Anterior cingulate cortex (tissue), 58 donors: ENCODE measurements at places on chromosomes 1 and 21.
A peak's percentile ranks its signal among the peaks of the same experiment; 100 is the strongest.

GRCh38 chr1:180026556-180026955, 71.9 kb downstream of the CEP350 start:
- no peak for DNase-seq

GRCh38 chr1:230816018-230816417, 52.3 kb downstream of the C1orf198 start:
- no peak for DNase-seq

GRCh38 chr1:5881526-5882222, 110.6 kb downstream of the NPHP4 start:
- DNase-seq, result no peak

- DNase-seq, result no peak
Measured at GRCh38 chr1:171403393-171403792, 81.9 kb upstream of the PRRC2C start.

DNA sequence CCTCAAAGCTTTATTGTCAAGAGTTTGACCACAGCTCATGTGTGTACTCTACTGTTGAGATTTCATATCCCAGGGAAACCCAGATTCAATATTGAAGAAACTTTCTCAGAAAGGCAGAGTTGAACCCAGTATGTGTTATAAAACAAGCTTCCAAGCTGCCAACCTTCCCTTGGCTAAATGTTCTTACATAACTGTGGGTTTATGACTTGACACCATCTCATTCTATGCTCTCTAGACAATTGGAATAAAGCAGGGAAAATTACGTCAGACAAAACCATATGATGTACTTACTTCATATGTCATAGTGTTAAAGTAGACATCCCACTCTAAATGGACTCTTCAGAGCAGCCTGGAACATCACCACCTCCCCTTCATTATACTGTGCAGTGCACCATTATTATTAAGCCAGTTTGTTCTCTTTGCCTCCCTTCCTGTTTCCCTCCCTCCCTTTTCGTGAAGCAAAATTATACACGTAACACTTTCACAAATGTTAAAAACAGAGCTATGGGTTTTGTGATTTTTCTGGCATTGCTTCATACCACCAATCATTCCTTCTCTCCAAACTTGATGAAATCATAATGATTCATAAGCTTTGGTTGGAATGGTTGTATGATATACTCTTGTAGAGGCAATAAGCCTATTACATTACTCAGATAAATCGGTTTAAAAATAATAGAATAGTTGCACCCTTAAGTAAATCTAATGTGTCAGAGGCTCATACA, 507.2 kb downstream of the LTN1 start:
- no peak for DNase-seq

- DNase-seq, result no peak
Measured at GRCh38 chr21:46218906-46219590, 9.5 kb downstream of the LSS start.

DNA sequence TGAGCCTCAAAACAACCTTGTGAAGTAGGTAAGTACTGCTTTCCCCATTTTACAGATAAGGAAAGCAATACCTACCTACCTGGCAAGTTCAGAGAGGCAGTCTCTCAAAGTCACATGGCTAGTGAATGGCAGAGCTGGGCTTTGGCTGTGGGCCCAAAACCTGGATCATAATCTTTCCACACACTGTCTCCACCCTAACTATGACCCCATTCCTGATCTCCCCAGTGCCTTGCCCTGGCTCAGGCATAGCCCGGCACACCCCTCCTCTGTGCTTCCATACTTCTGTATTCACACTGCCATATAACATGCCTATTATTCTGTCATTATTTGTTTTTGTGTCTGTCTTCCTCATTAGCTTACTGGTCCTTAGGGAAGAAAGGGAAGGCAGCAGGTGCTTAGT, 15.9 kb downstream of the GNG12 start:
- no peak for DNase-seq

DNA sequence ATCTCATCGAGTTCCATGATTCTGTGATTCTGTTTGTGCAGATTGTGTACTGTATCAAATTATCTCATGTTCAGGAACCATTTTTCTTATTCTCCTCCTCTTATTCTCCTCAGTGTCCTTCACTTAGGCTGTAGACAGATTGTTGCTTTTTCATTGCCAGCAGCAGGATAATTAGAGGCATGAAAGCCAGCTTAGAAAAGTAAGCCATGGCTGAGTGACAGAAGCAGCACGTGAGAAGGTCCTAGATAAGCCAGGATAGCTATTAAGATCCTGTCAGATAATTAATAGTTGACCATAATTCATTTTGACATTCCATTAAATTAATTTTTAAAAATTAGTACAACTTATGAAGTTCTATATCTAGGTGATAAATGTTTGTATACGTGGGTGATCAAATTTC, 60.8 kb upstream of the PRKACB start:
- DNase-seq, result no peak

DNA sequence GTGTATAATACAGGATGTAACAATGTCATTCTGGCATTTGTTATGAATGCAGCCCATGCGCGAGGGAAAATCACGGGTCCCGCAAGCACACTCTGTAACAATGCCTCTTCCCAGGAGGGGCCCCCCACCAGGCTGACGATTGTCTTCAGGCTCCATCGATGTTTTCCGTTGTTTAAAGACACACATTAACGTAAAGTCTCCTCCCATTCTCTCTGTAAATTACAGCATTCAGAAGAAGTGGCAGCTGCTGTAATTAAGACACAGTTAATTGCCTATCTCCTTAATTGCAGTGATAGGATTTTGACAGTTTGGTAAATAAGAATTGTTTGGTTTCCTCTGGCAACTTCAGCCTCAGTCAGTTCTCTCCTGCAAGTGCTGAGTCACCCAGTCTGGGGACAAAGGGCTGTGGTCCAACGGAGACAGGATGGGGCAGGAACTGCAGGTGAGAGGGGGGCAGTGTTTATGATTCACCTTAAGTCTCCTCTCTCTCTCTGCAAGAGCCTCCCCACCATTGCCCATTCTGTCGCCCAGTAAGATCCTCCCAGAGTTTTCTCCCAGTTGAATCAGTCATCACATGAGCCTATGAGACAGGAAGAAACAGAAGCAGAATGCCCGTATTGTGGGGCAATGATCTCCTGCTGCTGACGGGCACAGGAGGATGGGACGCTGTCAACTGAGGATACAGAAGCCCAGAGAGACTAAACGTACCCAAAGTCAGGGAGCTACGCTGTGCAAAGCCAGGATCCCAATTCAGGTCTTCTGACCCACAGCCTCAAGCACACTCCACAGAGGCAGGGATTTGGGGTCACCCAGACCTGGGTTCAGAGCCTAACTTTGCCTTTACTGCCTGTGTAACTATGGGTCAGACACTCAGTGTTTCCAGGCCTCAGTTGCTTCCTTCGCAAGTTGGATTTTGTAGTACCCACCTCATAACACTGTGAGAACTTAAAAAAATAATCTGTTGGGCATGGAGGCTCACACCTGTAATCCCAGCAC, 110.0 kb downstream of the ADSS2 start:
- no peak for DNase-seq

- peak; percentile 87 for DNase-seq
Measured at GRCh38 chr1:3714284-3714741, 37.9 kb upstream of the CCDC27 start.

DNA sequence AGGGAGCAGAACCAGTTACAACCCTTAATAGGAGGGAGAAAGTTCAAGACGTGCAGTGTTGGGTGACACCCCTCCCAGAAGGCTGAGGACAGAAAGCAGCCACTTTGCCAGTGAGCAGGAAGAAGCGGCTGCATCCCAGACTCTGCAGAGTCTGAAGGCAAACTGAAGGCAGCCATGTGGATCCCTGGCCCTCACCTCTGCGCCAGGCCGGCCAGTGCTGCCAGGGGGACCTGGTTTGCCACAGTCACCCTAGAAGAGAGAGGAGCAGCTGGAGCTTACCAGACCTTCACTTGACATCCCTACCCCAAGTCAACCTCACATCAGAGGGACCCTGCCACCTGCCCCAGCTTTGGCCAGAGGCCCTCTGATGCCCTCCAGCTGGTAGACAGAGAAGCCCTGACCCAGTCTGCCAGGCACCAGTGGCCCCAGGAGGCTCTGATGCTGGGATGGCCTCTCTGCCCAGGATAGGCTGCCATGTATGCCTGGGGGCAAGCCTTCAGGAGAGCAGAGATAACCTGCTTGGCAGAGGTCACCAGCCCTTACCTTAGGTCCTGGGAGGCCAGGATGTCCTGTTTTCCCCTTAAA, 16.3 kb upstream of the PEF1 start:
- DNase-seq, result no peak

- DNase-seq, result no peak
Measured at GRCh38 chr1:210568631-210569030, 239.9 kb downstream of the HHAT start.

DNA sequence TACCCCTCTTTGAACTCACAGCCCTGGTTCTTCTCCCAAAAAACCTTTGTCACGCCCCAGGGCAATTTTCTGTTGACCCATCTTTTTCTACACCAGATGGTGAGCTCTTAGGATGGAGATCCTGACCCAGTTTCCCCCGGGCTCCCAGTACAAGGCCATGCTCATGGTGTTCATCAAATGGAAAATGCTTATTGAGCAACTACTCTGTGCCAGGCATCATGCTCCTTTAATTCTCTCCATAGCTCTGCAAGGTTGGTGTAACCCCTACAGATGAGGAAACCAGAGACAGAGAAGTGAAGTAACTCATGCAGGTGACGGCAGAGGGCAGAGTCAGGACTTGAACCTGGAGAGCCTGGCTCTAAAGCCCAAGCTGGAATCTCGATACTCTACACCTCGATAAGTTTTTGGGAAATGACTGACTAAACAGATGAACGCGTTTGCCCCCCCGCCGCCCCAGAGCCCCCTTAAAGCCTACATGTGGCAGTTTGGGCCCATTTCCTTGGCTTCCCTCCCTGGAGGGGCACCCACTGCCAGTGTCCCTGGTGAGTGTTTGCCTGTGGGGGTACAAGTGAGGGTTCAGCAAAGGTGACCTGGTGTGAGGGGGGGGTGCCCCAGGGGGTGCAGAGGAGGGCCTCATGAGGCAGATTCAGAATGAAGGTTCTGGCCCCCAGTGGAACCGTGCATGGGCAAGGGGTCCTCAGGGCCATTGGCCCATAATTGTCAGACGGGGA, 30.2 kb upstream of the RUNX3 start:
- DNase-seq, result no peak
